Stimulated activated CD4-positive, alpha-beta T cell treated with anti-CD3 and anti-CD28 coated beads, Interleukin-1b, Interleukin-23, amount 100 ng/mL, for 1 hour (primary cell): ENCODE measurements at places on chromosomes 3 and 15.

DNA sequence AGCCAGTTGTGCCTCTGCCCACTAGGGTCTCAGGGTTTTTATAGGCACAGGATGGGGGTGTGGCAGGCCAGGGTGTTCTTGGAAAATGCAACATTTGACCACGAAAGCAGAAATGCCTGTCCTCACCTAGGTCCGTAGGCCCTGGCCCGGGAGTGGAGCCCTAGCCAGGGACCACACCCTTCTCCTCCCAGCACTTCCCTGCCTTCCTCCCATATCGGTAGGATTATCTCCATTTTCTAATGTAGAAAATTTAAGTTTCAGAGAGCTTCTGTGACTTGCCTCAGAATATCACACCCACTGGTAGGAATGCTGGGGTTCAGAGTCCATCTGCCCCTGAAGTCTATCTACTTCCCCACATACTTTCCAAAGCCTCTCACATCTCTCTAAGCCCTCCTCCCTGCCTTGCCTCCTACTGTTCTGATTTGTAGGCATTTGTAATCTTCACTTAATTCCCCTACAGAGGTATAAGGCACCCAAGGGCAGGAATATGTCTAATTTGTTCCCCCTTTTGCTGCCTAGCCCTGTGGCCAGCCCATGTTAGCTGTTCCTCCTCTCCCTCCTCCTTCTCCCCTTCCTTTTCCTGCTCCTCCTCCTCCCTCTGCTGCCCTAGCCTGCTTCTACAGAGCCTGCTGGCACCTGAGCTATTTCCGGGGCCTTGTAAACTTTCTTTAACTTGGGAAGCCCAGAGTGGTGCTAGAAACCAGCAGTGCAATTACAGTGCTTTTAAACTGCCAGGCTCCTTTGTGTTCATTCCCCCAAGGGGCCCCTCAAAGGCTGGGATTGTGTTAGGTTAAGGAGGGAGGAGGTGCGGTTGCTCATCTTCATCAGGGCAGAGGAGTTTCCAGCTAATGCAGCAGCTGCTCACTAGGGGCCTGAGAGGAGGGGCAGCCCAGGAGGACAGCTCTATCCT, 71.1 kb downstream of the MRPL46 start:
- DNase-seq, result no peak

GRCh38 chr3:71062037-71062932, 521.2 kb downstream of the FOXP1 start:
- DNase-seq, result no peak

- DNase-seq, result no peak
Measured at GRCh38 chr3:144148356-144148755, 176.7 kb downstream of the DIPK2A start.

DNA sequence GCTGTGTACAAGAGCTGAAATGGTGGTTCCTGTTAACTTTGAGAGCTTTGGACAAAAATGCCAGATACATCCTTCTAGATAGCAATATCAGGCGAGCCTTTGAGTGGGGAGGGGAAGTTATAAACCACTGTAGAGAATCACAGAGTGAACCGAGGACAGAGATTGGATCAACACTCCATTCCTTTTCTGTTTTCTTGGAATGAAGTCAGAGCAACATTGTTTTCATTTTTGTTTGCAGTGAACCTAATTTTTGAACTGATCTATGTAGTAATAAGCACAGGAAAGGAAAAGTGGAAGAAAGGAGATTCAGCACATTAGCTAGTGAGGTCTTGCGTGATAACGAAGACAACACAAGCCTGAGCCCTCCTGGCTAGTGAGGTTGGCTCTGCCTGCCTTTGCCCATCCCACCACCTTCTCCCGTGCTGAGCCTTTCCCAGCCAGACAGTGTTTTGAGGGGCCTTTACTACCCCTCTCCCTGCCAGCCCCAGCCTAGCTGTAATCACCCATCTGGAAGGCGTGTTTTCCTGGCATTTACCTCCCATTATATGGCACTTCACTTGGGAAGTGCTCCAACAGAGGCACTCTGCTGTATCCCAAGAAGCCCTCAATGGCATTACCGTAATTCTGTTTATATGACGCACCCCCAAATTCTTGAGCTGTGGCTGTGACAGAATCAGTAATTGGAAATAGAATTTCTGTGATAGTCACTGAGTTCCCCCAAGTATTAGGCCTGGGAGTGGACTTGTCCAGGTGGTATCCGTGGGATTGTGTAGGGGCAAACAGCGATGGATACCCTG, 129.8 kb downstream of the CACNA1D start:
- no peak for DNase-seq

DNA sequence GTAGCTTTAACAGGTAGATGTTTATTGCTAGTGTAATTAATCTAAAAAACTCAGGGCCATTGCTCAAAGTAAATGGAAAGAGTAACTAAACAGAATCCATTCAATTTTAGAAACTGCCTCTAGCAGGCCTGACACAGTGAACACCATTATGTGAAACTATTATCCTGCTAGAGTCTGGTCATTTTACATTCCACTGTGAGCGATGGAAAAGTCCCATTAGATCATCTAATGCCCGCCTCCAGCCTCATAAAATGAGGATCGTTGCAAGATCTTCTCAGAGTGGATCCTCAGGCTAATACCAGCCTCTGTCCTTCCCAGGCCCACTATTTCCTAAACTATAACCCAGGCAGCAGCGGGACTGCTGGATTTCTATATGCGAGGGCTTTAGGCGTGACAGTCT, 107.7 kb downstream of the WDR76 start:
- no peak for DNase-seq

- DNase-seq, result no peak
Measured at GRCh38 chr3:126656371-126657134, 1.6 kb upstream of the TXNRD3 start.

DNA sequence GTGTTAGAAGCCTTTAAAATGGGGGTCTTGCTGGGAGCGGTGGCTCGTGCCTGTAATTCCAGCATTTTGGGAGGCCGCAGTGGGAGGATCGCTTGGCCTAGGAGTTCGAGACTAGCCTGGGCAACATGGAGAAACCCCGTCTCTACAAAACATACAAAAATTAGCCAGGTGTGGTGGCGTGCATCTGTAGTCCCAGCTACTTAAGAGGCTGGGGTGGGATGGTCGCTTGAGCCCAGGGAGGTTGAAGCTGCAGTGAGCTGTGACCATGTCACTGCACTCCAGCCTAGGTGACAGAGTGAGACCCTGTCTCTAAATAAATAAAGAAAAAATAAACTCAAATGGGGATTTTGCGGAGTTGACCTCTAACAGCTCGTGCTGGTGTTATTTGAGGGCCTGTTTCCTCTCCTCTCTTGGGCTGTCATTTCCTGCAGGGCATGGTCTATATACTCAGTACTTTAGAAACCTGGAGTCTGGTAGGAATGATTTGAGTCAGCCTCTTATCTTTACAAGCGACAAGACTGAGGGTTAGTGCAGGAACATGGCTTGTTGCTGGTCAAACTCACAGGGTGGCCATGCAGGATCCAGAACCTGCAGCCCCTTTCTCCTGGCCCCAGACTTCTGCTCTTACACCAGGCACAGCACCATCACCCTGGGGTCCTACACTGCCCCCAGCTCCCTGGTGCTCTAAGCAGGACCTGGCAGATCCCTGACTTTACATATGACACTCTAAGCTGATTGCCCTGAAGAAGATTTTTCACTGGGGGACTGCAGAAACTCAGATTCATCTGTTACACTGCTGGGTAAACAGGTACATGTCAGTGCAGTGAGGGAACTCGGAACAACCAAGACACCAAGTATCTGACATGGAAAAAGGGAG, 15.1 kb downstream of the EHD4 start:
- no peak for DNase-seq

DNA sequence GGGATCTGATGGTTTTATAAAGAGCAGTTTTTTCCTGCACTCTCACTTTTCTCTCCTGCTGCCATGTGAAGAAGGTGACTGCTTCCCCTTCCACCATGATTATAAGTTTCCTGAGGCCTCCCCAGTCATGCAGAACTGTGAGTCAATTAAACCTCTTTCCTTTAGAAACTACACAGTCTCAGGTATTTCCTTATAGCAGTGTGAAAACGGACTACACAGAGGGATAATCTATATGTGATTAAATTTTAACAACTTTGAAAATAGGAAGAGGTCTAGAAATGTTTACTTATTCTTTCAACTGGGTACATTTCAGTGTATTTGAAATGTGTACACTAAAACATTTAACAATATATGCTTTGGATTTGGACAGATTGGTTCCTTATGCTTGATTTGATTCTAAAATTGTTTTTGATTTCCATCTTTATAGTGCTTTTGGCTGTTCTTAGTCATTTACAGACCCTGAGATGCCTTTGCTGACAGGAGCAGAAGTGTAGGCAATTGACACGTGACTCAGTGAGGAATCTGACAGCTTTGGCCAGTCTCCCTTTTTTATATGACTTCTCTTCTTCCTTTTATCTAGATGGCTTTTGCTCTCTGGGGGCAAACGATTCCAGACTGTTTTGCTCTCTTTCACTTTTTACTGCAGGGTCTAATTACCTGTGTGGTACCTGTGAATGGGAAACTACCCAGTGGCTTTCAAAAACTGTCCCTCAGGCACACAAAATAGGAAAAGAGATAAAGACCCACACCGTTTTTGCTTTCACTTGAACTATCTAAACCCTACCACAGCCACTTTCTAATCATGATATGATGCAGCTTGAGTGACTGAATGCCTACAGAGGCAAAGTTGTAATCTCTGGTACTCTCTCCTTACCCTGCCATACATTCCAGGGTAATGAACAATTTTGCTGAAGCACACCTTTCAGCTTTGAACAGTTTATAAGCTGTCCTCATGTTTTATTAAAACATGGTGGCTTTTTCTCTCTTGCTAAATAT, 422.6 kb downstream of the ROBO1 start:
- no peak for DNase-seq

- no peak for DNase-seq
Measured at GRCh38 chr15:97026781-97027180, 696.3 kb downstream of the NR2F2 start.

DNA sequence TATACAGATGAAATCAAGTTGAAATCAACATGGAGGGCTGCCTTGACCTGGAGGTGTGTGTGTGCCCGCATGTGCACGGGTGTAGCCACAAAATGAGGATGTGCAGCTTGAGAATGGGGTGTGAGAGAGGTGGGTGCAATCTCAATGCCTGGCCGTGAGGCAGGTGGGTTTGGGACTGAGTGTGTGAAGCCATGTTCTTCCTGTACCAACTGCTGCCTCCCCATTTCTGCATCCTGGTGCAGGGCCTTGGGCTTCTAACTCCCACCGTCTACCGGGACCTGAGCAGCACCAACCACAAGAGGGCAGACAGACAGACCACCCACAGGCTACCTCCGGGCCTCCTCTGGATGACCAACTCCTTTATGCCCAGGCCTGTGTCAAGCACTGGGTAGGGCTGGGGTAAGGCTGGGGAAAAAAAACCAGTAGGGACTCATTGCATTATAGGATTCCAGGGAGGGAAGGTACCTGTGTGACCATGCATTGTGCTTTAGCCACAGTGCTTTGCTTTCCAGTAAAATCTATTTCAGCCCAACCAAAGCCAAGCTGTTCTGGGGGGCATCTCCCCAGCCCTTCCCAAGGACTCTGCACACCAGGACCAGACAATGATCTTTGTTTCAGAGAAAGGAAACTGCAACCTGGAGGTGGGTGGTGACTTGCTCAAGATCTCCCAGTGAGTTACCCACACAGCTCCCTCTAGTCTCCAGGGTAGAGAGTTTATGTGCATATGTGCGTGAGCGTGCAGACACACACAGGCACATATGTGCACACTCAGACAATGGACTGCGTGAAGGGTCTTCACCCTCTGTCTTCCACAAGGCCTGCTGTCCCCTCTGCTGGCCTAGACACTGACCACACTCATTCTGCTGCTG, 162.2 kb upstream of the TLE3 start:
- no peak for DNase-seq

- DNase-seq, result no peak
Measured at GRCh38 chr3:154119951-154120350, 1.2 kb upstream of the ARHGEF26 start.
